Stimulated activated CD8-positive, alpha-beta memory T cell treated with anti-CD3 and anti-CD28 coated beads, Interleukin-7, amount 100 ng/mL, for 1 hour (primary cell): ENCODE measurements at places on chromosomes 3 and 15.
A peak's percentile ranks its signal among the peaks of the same experiment; 100 is the strongest.

DNA sequence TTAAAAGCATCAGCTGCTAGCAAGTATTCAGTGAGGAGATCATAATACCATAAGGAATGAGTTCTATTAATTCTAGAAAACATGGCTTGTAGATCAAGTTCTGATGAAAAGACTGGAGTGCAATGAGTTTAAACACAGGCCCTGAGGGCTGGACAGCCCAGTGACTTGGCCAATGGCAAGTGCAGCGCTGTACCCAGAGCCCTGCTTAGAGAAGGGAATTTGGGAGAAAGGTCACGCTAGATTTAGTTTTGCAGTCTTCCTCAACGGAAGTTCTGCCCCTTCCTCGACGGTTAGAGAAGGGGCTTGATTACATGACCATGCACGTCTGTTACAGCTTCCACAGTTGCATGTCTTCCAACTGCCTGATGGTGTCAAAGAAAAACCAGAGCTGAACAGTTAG lies 4.0 kb downstream of the TMEM212 start:
- DNase-seq: no peak

DNA sequence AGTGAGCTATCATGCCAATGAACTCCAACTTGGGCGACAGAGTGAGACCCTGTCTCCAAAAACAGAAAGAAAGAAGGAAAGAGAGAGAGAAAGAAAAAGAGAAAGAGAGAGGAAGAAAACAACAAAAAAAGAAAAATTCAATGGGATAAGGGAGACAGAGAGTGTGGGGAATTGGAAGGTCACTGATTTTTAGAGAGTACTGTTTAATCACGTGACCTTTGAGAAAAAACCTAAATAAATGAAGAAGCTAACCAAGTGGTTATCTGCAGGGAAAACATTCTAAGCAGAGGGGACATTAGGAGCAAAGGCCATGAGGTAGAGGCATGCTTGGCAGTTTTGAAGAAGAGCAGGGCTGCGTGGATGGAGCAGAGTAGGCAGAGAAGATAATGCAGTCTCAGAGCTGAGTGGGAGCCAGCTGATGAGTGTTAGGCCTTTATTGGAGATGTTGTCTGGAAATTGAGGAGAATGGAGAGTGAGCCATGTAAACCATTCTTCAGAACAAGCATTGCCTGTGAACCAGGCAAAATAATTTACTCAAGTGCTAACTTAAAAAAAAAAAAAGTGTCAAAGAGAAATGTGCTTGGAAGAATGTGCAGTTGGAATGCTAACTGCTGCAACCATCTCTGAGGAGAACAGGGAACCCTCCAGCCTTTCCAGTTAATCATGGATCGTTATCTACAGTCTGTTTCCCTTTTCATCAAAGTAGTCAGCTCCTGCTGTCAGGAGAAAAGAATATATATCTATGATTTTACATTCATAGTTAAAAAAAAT lies 377.3 kb upstream of the SEMA6D start:
- DNase-seq: no peak

- peak; percentile 24 for DNase-seq
Observed at GRCh38 chr3:50674349-50675178, at the start of gene DOCK3. DOCK3 (plus strand) TSS chr3:50674927; CDS start chr3:50675264, 337 bp downstream.

DNA sequence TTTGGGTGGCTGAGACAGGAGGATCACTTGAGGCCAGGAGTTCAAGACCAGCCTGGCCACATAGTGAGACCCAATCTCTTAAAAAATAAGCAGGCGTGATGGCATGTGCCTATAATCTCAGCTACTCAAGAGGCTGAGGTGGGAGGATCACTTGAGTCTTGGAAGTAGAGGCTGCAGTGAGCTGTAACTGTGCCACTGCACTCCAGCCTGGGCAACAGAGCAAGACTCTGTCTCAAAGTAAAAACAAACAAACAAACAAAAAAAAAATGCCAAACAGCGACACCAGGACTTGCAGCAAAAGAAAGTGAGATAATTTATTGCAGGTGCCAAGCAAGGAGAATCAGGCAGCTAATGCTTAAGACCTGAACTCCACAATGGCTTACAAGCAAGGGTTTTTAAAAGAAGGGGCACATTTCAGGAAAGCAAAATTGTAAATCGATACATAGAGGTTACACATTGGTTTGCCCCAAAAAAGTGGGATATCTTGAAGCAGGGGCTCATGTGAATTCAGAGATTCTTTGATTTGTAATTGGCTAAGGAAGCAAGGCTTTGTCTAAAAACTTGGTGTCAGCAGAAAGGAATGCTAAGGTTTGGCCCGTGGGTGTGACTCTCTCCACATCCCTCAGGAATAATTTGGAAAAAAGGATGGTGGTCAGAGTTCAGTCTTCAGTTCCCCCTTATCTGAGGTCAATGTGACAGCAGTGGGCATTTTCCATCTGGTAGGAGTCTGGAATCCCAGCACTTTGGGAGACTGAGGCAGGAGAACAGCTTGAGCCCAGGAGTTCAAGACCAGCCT lies 5.2 kb upstream of the MPI start:
- DNase-seq: no peak

DNA sequence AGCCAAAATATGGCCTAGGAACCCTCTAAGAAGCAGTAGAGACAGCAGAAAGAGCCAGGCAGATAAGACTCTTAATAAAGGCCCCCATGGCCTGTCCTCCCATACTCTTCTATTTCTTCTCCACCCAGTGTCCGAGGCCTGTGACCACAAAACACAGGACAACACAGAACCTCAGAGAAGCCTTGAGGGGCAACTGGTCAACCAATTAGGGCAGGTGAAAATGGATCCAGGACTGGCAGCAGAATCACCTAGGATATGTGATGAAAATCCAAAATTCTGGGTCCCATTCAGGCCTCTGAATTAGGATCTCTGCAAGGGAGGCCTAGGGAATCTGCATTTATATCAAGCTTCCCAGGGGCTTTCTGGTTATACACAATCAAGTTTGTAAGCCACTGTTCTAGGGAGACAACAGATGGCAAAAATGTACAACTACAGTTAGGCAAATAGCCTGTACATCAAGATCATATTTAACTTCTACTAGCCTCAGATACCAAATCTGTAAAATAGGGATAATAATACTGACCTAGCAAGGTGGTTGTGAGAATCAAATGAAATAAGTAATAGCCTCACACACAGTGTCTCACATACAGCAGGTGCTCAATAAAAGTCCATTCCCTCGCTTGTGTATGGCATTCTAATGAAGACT lies 10.4 kb downstream of the RAB27A start:
- no peak for DNase-seq

- no peak for DNase-seq
Observed at GRCh38 chr3:131561511-131561910, 58.7 kb upstream of the MRPL3 start.
